ENCODE measurements at places on chromosomes 3 and 15.

DNA sequence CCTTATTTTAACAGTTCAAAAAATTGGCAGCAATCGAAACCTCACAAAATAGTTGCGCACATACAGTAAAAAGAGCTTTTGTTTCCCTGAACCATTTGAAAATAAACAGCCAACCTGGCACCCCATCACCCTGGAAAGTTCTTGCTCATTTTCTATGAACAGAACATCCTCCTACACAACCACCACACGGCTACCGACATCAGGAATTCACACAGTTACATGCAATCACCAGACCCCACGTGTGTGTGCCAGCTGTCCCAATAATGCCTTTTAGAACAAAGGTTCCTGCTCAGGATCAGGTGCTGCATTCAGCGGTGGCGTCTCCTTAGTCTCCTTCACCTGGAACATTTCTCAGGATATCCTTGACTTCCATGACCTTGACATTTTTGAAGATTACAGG, 186.5 kb downstream of the KLF13 start:
- no peak for DNase-seq

DNA sequence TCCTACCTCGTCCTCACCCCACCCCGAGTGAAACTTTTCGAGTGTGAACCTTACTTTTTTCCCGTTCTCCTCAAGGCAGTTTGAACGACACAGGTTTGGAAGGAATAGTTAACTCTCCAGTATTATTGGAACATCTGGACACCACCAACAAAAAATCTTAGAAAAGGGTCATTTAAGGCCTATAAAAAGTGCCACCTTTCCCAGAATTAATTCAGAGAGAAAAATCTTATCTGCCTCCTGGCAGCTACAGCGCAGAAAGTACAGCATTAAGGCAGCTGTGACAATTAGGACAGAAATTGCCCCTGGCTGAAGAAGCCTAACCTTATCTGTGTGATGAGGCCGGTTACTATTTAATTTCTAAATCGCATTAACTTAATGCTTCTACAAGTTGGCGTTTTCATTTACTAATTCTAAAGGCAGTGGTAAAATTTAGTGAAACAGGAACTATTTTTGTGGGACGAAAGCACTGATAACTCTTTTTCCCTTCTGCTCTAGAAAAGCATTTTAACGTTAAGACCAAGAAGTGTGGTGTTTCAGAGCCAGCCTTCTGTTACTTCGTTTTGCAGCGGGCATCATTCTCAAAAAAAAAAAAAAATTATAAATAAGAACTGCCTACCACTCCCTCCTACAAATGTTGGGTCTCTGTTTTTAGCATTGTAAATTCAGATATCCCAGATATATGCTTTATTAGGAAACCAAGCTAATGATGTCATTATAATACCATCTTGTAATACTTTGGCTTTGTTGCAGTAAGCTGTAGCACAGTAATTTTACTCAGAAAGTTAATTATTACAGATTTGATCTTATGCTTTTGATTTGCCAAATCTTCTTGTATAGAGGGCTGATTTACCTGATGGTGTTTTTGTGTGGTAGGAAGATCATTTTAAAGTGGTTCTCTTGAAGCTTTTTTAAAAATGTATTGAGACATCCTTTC, 1.4 kb downstream of the ATP11B start:
- no peak for DNase-seq

GRCh38 chr3:42686832-42687650, 1.7 kb downstream of the KLHL40 start:
- no peak for DNase-seq

DNA sequence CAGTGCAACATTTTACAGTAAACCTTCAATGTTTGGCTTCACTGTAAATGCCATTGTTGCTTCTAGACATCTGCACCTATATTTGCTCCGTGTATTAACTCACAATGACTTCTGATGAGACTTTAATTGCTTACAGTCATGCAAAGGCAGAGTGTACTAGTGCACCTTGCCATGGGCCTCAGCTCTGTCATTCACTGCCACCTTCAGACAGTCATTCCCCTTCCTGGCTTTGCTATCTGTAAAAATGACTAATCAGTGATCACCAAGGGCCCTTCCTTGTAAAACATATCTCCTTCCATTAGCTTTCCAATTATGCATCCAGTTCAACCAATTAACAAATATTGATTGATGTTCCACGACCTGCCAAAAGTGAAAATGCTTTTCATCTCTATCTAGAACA, 120.3 kb downstream of the ARRDC4 start:
- no peak for DNase-seq

GRCh38 chr3:181695661-181696491, 15.8 kb upstream of the SOX2 start:
- no peak for DNase-seq

- DNase-seq = no peak
Observed at GRCh38 chr3:94909726-94910125, 846.9 kb downstream of the NSUN3 start.

DNA sequence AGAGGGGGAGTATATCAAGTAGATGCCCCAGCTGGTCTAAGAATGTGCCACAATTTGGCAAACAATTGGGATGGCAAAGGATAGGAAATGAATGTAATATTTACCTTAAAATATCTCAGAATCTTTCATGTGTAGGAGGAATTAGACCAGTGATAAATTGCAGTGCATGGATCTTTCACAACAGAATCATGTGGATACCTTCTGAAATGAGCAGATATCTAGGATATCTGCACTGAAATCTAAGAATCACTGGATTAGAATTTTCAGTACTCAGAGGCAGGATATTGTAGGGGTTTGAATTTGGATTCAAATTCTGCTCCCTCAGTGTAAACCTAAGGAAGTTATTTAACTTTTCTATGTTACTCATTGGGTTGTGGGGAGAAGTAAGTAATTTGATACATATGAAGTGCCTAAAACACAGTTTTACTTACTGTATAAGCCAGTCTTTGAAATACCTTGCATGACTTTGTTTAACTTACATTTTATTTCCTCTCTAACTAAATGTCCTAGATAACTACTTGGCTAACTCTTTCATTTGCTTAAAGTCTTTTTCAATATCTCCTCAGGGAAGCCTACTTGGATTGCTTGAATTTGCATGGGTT, 8.8 kb downstream of the IL1RAP start:
- no peak for DNase-seq

DNA sequence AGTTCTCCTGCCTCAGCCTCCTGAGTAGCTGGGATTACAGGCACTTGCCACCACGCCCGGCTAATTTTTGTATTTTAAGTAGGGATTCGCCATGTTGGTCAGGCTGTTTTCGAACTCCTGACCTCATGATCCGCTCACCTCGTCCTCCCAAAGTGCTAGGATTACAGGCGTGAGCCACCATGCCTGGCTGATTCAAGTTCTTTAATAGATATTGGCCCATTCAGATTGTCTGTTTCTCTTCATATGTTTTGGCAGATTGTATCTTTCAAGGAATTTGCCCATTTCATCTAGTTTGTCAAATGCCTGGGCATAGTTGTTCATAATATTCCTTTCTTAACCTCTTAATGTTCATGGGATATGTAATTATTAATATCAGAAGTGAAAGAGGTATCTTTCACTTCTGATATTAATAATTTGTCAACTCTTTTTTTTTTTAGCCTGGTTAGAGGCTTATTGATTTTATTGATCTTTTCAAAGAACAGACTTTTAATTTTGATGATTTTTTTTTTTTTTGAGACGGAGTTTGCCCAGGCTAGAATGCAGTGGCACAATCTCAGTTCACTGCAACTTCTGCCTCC, 40.2 kb upstream of the ZFAND6 start:
- DNase-seq = no peak

- DNase-seq = no peak
Observed at GRCh38 chr3:197846491-197846890, 55.4 kb downstream of the LRCH3 start.

DNA sequence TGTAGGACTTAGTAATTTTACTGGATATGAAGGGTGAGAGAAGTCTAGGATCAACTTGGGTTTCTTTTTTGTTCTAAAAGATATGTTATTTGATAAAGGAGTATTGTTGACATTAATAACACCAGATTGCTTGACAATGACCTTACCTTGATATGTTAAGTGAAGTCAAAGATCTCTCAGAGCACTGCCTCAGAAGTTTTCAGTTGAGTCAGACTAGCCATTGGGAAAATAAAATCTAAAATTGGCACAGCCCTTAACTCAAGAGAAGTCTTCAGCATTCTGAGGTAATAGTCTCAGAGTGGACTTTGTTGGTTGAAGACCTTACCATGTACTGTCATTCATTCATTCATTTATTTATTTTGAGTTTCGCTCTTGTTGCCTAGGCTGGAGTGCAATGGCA, 22.4 kb upstream of the ZNF609 start:
- no peak for DNase-seq

DNA sequence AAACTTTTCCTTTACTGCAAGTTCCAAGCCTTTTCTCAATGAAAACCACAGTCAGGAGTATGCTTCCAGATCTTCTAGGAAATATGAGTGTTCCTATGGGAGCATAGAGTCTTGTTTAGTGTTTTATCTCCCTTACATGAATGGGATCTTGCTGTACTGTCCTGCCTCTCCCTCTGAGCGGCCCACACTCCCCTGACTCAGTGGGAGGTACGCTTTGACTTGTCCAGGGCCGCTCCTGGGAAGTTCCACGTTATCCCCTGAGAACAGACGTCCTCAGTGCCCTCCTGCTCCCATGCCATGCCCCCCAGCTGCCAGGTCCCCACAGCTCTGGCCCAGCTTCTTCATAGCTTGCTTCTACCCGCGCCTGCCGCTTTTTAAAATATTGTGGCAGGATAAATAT, 28.9 kb upstream of the VPS33B start:
- no peak for DNase-seq

DNA sequence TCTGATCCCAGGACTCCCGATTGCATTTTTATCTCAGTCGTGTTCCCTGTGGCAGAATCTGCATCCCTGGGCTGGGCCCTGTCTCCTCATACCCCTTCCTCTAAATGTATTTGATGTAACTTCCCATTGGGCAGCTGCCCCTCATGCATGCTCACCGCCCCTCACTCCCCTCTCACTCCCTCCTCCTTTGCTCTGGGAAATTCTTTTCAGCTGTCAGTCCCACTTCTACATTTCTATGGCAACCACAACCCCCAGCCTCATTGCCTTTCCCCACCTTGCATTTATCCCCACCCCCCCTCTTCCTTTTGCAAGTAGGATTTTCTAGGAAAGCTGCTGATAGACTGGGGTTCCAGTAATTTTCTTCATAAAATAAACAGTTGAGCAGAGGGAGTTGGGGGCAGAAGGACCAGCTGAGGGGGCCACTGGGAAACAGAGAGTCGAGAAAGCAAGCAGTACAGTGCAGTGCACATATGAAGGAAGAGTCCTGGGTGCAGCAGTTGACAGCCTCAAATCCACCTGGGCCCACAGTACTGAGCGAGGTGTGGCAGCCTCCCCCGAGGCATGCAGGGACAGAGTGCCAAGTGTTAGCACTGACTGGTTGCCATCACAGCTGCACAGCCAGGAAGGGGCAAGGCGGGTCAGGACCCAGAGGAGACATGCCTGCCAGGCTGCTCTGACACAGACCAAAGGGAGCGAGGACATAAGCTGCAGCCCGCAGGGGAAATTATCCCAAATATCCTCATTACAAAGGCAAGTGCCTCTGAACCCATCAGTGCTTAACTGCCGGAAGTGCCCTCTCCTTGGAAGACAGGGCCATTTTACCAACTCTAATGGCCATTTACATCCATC, 476.3 kb downstream of the EPHB1 start:
- DNase-seq = no peak

DNA sequence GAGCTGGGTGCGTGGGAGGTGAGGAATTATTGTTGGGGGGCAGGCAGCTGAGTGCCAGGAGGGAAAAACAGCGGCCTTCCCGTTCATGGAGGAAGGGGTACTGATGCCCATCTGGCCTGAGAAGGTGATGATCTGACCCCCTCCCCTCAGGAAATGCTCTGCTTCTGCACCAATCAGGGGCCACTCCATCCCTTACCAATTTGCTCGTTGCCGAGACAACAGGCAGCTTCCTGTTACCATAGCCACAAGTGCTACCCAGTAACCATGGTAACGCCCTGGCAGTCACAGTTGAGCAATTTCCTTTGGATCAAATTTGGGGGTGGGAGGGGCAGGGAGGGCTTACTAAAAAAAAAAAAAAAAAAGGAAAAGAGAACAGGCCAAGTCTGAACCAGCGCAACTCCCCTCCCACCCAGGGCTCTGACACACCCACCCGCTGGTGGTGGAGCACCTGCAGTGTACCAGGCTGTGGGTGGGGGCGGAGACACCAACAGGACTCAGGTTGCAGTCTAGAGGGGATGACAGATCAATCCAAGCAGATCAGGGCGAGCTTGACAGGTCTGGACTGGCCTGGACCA, 13.7 kb downstream of the CELF6 start:
- DNase-seq = peak; percentile 17

- no peak for DNase-seq
Observed at GRCh38 chr15:25987638-25988037, 124.5 kb upstream of the ATP10A start.

- DNase-seq = no peak
Observed at GRCh38 chr3:67030785-67031740, 33.0 kb downstream of the KBTBD8 start.

- DNase-seq = no peak
Observed at GRCh38 chr15:69039516-69040225, 25.2 kb downstream of the NOX5 start.

DNA sequence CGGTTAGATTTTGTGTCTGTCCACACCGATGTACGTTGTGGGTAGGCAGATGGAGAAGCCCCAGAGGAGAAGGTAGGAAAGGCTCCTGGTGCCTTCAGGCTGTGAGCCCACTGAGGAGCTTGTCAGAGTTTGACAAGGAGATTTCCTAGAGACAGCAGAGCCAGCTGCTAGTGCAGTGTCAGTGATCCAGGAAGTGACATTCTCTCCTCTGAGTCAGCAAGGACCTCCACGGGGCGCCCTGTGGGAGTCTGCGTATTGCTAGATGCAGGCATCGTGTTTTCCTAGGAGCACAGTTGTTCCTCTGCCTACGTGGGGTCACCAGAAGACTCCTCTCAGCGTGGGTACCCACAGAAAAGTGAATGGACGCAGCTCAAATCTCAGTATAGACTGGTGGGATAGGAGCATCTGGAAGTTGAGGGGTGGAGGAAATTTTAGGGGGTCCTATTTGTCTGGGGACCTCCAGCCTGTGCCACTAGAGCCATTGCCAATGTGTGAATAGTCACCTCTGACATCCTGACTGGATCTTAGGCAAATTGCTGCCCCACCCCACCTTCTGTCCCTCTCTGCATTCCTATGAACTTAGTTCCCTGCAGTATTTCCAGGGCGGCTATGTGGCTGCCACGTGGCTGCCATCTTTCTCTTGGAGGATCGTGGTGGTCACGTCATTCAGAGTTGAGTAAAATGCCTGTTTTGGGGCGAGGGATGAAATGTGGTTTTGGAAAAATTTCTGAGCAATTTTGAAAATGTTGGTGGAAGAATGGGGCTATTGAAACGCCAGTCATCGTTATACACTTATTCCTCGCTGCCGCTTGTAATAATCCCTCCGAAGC, 84.8 kb upstream of the KLHL25 start:
- no peak for DNase-seq

DNA sequence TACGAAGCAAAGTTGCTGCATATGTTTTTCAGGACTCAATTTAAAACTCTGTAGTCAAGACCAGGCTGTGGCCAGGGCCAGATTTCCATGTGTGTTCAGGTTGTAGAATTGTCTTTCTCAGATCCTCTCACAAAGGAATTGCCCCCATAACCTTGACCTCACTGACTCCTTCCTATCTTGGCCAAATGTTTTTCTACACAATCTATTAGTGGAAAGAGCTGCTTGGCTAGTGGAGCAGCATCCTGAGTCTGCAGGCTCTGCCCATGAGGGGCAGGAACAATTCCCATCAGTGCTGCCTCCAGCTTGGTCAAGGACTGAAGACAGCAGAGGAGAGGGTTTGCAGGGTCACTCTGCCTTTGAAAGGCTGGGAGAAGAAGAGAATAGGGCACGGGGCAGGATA, 6.9 kb upstream of the TBC1D21 start:
- no peak for DNase-seq
